Breast epithelium (tissue), 4 donors: ENCODE measurements at places on chromosomes 5 and 9. TPM values are rescaled to one million over a fixed set of nuclear protein-coding genes. Genes with fewer than 3 reads are reported as not detected.

- H3K36me3 ChIP-seq = no peaks in the 10 kb centered on the region
- no peak overlapping the region for H3K4me3 ChIP-seq
- H3K27ac ChIP-seq = no peak overlapping the region
- no peaks in the 10 kb centered on the region for H3K27me3 ChIP-seq
Observed at GRCh38 chr9:79471580-79472543, 99.9 kb upstream of the TLE4 start.

DNA sequence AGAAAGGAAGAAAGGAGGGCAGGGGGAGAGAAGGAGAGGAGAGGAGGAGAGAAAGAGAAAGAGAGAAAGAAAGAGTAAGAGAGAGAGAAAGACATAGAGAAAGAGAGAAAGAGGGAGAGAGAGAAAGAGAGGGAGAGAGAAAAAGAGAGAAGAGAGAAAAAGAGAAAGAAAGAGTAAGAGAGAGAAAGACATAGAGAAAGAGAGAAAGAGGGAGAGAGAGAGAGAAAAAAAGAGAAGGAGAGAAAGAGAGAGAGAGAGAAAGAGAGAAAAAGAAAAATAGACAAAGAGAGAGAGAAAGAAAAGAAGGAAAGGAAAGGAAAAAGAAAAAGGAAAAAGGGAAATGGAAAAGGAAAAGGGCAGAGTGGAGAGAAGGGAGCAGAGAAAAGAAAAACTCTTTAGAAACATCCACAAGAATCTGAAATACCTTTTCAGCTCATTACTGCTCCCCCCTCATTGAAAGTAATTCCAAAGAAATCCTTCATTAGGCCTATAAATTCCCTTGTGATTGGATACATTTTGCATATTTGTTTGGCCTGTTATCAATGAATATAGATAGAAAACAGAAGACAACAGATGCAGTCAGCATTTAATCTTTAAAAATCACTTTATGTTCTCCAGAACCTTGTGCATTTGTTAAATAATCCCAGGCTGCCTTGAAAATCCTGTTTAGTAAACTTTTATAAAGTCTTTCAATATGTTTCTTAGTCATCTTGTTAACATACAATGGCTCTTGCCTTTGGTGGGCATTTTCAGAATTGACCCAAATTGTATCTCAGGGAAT lies 411.5 kb downstream of the NFIB start:
- H3K4me1 ChIP-seq = no peaks in the 10 kb centered on the region
- no peak for DNase-seq
- H3K27me3 ChIP-seq = no peaks in the 10 kb centered on the region
- no peaks in the 10 kb centered on the region for H3K36me3 ChIP-seq

DNA sequence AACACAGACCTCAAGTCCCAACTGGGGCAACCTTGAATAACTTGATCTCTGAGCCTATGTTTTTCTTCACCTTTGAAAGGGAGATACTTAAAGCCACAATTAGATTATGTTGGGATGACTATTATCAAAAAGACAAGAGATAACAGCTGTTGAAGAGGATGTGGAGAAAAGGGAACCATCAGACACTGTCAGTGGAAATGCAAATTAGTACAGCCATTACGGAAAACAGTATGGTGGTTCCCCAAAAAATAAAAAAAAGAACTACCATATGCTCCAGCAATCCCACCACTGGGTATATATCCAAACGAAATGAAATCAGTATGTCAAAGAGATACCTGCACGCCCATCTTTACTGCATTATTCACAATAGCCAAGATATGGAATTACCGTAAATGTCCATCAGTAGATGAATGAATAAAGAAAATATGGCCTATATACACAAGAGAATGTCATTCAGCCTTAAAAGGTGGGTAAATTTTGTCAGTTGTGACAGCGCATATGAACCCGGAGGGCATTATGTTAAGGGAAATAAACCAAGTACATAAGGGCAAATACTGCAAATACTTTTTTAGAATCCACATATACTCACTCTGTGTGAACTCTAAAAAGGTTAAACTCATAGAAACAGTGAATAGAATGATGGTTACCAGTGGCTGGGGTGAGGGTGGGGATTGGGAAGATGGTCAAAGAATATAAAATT lies 12.7 kb downstream of the FAT2 start:
- no peak overlapping the region for H3K27ac ChIP-seq
- no peaks in the 10 kb centered on the region for H3K4me1 ChIP-seq
- no peak for DNase-seq
- no peak overlapping the region for H3K4me3 ChIP-seq
- no peaks in the 10 kb centered on the region for H3K27me3 ChIP-seq
- no peaks in the 10 kb centered on the region for H3K36me3 ChIP-seq

DNA sequence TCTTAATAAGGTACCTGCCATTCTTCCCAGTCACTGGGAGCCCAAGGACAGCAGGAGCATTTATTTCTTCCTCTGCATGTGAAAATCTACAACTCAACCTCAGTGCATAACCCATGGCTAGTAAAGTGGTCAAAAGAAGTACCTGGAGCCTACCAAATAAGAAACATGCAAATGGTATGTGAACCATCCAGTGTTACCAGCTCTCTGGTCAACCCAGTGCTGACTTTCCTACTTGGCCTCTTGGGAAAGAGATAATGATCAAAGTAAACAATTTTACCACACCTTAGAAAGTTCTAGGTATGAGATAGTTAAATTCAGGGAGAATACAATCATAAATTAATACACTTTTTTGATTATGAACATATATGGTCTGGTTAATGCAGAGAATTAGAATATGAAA lies 325.6 kb downstream of the ENC1 start:
- H3K27ac ChIP-seq = no peak overlapping the region
- H3K4me1 ChIP-seq = peaks cover 3% of the 10 kb centered on the region
- no peak for DNase-seq
- H3K36me3 ChIP-seq = no peaks in the 10 kb centered on the region
- H3K27me3 ChIP-seq = no peaks in the 10 kb centered on the region

GRCh38 chr9:88268886-88269285 lies 119.4 kb upstream of the SPIN1 start:
- H3K4me3 ChIP-seq = no peak overlapping the region
- no peaks in the 10 kb centered on the region for H3K4me1 ChIP-seq
- H3K36me3 ChIP-seq = no peaks in the 10 kb centered on the region
- no peak for DNase-seq
- no peaks in the 10 kb centered on the region for H3K27me3 ChIP-seq
- H3K27ac ChIP-seq = no peak overlapping the region

DNA sequence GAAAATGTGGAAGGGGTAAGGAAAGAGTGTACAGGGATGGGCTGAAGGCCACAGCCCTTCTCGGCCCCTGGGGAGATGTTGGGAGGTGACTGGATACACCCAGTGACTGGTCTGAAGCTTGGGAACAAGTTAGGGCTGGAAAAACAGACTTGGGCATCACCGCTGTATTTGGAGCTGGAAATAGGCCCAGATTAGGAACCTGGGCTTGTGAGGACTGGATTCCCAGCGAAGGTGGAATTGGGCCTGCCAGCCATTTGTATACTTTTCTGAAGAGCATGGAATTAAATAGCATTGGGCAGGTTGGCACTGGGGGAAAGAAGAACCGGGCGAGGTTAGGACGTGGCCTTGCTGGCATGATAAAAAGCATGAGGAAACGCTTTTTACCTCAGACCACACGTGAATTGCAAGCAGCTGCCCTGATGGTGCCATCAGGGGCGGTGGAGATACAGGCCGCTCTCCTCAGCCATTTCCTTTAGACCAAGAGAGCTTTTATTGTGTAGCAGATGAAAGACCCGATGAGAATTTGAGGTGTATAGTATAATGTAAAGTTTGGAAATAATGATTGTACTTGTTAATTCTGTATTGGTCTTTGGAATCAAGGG lies 37.8 kb downstream of the OTULIN start:
- H3K27me3 ChIP-seq = no peaks in the 10 kb centered on the region
- H3K36me3 ChIP-seq = no peaks in the 10 kb centered on the region
- no peaks in the 10 kb centered on the region for H3K4me1 ChIP-seq
- H3K4me3 ChIP-seq = no peak overlapping the region
- DNase-seq = peak; percentile 43
- H3K27ac ChIP-seq = no peak overlapping the region

NUTM2F gene
- not detected for total RNA-seq

- H3K27ac ChIP-seq = no peak overlapping the region
- H3K4me1 ChIP-seq = no peaks in the 10 kb centered on the region
- no peak for DNase-seq
Observed at GRCh38 chr9:36728651-36729520, 156.2 kb downstream of the MELK start.

GRCh38 chr5:179401-179800 lies 11.9 kb upstream of the LRRC14B start:
- no peaks in the 10 kb centered on the region for H3K27me3 ChIP-seq
- H3K36me3 ChIP-seq = no peaks in the 10 kb centered on the region
- no peak overlapping the region for H3K27ac ChIP-seq
- no peaks in the 10 kb centered on the region for H3K4me1 ChIP-seq

DMGDH gene
- 2.9 TPM for total RNA-seq

- H3K27me3 ChIP-seq = no peaks in the 10 kb centered on the region
- DNase-seq = no peak
- H3K36me3 ChIP-seq = no peaks in the 10 kb centered on the region
Observed at GRCh38 chr5:123207852-123208251, 118.8 kb downstream of the PRDM6 start.

GRCh38 chr9:69931340-69931739 lies 110.7 kb downstream of the CFAP95 start:
- no peaks in the 10 kb centered on the region for H3K36me3 ChIP-seq
- no peak for DNase-seq
- no peak overlapping the region for H3K27ac ChIP-seq
- H3K4me3 ChIP-seq = no peak overlapping the region
- H3K4me1 ChIP-seq = no peaks in the 10 kb centered on the region

KCNV2 gene
- total RNA-seq = not detected

DNA sequence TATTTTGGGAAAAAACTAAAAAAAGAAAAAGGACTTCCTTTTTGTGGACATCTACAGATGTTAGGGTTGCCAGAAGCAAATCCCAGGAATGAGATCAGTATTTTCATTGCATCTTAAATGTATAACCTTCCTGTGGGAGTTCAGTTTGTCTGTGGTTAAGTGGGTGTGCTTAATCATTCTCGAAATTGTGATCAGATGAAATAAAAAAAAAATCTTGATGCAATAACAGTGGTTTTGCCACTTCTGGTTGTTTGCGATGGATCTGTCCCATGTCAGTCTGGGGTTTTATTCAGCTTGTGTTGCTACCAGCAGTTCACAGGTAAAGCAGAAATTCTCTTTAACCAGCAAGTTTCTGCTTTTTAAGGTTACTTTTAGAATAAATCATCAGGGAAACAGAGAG lies 179.0 kb downstream of the MAN2A1 start:
- H3K4me1 ChIP-seq = no peaks in the 10 kb centered on the region
- H3K36me3 ChIP-seq = no peaks in the 10 kb centered on the region
- no peaks in the 10 kb centered on the region for H3K27me3 ChIP-seq
- no peak overlapping the region for H3K27ac ChIP-seq

DNA sequence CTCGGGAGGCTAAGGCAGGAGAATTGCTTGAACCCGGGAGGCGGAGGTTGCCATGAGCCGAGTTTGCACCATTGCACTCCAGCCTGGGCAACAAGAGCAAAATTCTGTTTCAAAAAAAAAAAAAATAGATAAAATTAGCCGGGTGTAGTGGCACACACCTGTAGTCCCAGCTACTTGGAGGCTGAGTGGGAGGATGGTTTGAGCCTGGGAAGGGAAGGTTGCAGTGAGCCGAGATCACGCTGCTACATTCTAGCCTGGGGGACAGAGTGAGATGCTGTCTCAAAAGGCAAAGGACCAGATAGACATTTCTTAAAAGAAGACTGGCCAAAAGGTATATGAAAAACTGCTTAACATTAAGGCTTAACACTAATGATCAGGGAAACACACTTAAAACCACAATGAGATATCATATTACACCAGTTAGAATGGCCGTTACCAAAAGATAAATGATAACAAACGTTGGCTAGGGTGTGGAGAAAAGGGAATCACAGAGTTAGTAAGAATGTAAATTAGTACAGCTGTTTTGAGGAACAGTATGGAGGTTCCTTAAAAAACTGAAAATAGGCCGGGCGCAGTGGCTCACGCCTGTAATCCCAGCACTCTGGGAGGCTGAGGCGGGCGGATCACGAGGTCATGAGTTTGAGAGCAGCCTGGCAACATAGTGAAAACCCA lies 10.1 kb upstream of the MARVELD2 start:
- DNase-seq = no peak
- H3K27ac ChIP-seq = no peak overlapping the region
- H3K27me3 ChIP-seq = no peaks in the 10 kb centered on the region

TRIM7 gene
- 5.2 TPM for total RNA-seq

IFNK gene
- not detected for total RNA-seq

DNA sequence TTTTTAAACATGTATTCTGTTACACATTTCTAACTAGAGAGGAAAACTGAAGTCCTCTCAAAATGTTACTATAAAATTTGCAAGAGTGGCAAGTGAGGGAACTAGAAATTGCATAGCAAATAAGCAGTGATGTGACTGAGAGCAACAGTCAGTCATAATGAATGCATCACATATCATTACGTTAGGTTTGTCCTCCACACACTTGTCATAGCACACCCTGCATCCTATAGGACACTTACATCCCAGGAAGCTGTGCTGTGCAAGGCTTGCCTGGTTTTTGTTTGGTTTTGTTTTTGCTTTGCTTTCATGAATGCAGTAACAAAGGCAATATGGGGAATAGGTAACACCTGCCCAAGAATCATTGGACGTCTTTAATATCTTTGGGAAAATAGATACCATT lies 10.8 kb downstream of the NFIB start:
- no peak for DNase-seq
- H3K36me3 ChIP-seq = no peaks in the 10 kb centered on the region
- H3K27me3 ChIP-seq = no peaks in the 10 kb centered on the region
- H3K4me1 ChIP-seq = peaks cover 8% of the 10 kb centered on the region

- peak overlapping the region; percentile 69 for H3K27ac ChIP-seq
- no peaks in the 10 kb centered on the region for H3K36me3 ChIP-seq
- peak overlapping the region; percentile 99 for H3K4me3 ChIP-seq
- peaks cover 8% of the 10 kb centered on the region for H3K4me1 ChIP-seq
- no peak for DNase-seq
- H3K27me3 ChIP-seq = no peaks in the 10 kb centered on the region
Observed at GRCh38 chr9:92763721-92764380, 782 bp downstream of the BICD2 start.

DNA sequence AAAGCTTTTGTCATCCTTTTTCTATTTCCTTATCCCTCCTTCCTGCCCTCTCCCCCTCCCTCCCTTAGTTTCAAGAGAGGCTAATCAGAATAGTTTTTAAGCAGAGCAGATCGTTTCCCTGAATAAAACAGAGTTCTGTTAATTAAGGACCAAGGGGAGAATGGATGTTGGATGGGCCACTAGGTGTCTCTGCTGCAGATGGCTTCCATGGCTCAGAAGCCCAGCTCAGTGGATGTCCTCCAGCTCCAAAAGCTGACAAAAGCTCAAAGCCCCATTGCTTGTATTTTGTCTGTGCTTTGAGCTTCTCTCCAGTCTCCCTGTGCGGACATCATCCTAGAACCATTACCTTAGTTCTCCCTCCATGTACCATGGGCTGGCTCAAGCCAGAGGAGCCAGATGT lies 21.0 kb upstream of the NPR3 start:
- H3K27me3 ChIP-seq = no peaks in the 10 kb centered on the region
- no peak overlapping the region for H3K4me3 ChIP-seq
- no peak for DNase-seq
